ENCODE measurements at places on chromosomes 2 and 18.

GRCh38 chr2:74317701-74318100 is 25.5 kb downstream of the SLC4A5 start:
- no peak for DNase-seq

DNA sequence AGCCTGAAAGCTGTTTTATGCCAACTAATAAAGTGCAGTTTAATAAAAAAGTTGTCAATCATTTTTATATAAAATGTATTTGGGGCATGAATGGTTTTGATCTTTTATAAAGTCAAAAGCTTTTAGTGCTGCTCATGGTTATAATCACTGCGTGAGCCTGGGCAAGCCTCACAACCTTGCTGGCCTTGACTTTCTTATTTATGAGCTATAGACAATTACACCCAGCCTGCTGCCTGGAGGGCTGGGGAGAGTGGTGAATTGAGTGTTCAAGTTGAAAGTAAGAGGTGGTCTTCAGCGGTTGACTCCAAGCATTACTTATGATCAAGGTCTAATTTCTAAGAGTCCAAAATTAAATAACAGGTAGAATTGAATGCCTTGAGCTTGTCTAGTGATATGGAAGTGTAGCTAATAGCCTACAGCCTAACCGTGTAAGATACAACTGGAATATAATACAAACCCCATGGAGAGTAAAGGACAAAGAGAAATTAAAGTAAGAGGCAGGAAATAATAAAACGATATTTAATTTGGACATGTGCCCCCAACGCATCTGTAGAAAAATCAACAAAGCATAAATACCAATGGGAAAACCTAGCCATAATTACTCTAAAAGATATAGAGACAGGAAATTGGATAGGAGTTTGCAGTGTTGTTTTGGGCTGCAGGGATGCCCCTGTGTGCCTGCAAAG is 106.0 kb upstream of the CYP1B1 start:
- no peak for DNase-seq

DNA sequence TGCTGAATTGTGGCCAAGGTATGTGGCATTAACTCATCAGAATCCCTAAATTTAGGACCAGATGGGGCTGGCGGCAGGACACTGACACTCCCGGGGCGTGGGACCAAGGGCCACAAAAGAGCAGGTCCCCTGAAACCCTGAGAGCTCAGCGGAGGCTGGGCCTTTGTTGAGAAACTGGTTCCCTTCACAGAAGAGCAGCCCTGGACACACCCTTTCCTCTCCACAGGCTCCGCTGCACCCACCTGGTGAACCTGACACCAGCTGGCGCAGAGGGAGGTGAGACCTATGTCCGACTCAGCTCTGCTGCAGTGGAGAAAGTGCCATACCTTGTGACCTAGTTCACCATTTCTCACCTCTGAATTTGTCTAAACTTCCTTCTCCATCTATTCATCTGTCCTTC is 119.5 kb downstream of the RTP5 start:
- DNase-seq = no peak

- DNase-seq = no peak
These were observed 284.3 kb downstream of the ERBB4 start for GRCh38 chr2:212254339-212254738.

GRCh38 chr18:48670751-48671560 is 132.1 kb downstream of the CTIF start:
- DNase-seq = no peak

GRCh38 chr2:207867056-207867455 is 97.3 kb upstream of the FZD5 start:
- DNase-seq = no peak

DNA sequence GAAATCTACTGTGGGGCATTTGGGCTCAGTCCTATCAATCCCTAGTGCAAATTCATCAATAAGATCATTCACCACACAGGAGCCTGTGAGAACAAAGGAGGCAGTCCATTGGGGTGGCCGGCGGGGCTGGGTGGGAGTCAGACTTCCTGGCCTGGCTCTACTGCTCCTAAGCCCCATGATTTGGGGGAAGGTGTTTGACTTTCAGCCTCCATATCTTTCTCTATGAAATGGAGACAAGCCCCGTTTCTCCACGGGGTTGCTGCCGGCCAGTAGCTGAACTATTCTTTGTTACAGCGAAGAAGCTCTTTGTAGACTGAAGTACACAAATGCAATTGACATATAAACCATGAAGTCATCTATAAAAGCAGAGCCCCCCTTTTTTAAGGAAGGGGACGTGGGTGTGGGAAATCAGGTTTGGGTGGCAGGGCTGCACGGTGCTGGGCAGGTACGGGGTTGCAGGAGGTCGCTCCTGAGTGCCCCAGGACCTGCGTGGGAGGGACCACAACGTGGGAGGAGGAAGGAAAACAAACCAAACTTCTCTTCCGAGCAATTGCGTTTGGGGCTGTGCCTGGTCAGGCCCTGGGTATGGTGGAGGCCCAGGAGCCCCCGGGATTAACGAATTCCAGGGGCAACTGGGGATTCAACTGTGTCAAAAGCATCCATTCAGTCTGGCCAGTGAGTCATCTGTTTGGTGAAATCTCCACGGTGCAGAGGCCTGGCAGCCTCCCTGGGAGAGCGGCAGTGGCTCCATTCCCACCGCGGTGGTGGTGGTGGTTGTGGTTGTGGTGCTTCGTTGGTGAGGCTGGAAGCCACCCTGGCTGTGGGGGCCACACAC is 18.2 kb downstream of the FBLN7 start:
- no peak for DNase-seq

- DNase-seq = peak; percentile 29
These were observed 323.9 kb downstream of the XIRP2 start for GRCh38 chr2:167212014-167212648.

DNA sequence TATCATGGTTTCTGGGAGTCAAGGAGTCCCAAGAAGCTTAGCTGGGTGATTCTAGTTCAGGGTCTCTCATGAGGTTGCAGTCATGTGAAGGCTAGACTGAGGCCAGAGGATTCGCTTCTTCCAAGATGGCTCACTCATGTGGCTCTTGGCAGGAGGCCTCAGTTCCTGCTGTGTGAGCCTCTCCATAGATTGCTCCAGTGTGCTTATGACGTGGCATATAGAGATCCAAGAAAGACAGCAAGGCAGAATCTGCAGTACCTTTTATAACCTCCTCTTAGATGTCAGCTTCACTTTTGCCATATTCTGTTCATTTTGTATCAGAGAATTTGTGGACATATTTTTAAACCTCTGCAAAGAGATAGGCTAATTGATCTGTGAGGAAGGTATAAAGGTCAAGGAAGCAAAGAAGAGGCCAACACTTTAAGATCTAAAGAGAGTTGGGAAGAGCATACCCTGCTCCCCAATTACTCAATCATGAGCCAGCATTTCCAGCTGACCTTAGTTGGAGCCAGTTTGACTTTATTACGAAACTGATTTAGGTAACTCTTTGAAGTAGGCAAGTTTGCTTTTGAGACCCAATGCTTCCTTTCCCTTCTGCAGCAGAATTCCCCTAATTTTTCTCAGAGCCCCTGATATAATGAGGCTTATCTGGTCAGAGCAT is 134.7 kb downstream of the EML6 start:
- DNase-seq = no peak

DNA sequence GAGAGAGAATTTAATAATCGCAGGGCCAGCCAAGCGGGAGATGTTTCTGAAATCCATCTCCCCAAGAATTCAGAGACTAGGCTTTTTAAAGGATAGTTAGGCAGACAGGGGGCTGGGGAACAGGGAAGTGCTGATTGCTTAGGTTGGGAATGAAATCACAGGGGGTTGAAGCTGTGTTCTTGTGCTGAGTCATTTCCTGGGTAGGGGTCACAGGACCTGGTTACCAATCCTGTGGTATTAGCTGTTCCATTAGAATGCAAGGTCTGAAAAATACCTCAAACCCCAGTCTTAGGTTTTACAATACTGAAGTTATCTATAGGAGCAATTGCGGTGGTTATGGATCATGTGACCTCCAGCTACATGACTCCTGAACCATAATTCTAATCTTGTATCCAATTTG is 4.6 kb downstream of the SP140 start:
- DNase-seq = no peak

- no peak for DNase-seq
These were observed 7.1 kb downstream of the THAP4 start for GRCh38 chr2:241629762-241630435.

DNA sequence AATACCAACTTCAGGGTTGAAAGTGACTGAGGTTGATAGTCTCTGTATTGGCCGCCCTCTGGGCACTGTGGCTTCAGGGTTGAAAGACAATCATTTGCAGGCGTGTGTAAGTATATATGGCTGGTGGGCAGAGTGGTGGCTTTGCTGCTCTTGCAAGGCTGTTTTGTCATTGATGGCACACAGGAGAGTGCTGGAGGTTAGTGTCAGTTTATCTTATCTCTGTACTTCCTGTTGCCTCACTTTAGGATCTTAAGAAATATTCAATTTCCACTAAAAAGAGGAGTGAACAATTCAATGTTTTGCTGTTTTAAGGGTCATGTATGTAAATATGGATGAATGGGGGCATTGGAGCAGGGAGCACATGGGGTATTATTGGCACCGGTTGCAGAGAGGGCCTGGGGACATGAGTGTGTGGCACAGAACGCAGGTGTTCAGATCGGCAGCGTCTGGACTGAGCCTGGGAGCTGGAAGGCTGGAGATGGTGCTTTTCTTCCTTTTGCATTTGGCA is 51.5 kb downstream of the NCK2 start:
- DNase-seq = no peak

GRCh38 chr2:178910005-178910404 is 102.8 kb upstream of the TTN start:
- no peak for DNase-seq

GRCh38 chr2:16244153-16244965 is 304.0 kb downstream of the MYCN start:
- no peak for DNase-seq

DNA sequence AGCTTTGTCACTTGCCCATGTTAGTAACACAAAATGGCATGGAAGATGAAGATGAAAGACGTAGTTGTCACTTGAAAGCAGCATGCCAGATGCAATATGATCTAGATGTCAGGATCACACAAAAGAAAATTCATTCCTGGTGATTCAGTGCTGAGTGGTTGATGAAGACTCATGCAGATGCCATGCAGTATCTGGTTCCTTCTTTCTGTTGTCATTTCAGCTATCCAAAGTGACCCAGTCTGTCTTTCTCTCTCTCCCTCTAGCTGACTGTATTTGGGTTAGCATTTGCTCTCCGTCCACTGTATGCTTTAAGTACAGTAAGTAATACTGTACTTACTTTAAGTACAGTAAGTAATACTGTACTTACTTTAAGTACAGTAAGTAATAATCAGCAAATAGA is 50.4 kb downstream of the TTN start:
- no peak for DNase-seq

GRCh38 chr2:72130659-72131360 is 16.9 kb downstream of the CYP26B1 start:
- no peak for DNase-seq

DNA sequence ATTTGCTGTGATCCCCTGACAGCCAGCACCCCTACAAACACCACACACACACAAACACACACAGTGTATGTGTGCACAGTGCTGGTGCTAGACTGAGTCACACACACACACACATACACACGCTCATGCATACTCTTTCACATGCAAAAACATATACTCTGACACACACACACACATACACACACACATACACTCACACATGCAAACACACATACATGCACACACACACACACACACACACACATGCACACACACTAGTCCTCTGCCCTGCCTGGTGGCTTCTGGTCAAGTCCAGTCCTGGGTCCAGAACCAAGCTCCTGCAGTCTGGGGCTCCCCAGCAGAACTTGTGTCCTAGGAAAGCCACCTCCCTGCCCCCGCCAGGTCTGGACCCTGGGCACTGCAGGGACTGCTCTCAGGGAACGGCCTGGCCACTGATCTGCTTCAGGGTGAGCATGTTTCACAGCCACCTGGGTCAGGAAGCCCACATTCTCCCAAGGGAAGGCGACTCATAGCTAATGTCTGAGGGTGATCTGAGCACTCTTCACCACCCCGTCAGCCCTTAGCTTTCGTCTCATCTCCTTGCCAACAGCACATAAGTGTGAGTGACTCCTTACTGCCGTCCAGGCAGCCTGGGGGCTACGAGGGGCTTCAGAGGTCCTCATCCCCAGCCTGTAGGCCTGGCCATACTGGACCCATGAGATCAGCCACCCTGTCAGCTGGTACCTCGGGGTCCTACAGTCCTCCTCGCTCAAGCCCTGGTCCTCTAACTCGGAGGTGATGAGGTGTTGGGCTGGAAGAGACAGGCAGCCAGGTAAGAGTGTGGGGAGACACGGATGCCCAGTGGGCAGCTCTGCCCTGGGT is 88.1 kb downstream of the MCFD2 start:
- no peak for DNase-seq

DNA sequence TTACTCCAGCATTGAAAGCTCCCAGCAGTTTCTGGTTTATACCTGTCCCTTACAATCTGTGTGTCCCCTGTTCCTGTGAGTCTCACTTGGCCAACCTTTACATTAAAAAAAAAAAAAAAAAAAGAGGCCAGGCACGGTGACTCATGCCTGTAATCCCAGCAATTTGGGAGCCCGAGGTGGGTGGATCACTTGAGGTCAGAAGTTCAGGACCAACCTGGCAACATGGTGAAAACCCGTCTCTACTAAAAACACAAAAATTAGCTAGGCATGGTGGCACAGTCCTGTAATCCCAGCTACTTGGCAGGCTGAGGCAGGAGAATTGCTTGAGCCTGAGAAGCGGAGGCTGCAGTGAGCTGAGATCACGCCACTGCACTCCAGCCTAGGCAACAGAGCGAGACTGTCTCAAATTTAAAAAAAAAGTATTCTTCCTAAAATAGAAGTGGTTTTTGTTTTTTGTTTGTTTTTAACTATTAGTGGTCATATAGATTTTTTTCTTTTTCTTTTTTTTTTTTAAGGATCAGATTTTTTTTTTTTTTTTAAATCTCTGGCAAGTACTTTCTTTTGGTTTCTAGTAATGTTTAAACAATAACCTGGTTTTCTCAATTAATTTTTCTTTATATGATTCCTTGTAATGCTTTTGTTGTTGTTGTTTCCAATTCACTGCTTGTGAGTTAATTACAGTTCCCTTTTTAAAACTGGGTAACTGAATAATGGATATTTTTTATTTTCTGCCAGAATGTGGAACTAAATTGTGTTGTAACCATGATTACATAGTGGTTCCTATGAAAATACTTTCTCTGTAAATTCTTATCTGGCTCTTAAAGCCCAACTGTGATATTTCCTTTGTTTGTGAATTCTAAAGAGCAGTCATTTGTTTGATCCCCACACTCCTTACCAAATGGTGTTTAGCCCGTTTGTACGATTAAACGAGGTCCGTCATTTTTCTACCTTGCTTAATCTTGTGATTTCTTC is 116.8 kb downstream of the CTAGE1 start:
- DNase-seq = no peak

DNA sequence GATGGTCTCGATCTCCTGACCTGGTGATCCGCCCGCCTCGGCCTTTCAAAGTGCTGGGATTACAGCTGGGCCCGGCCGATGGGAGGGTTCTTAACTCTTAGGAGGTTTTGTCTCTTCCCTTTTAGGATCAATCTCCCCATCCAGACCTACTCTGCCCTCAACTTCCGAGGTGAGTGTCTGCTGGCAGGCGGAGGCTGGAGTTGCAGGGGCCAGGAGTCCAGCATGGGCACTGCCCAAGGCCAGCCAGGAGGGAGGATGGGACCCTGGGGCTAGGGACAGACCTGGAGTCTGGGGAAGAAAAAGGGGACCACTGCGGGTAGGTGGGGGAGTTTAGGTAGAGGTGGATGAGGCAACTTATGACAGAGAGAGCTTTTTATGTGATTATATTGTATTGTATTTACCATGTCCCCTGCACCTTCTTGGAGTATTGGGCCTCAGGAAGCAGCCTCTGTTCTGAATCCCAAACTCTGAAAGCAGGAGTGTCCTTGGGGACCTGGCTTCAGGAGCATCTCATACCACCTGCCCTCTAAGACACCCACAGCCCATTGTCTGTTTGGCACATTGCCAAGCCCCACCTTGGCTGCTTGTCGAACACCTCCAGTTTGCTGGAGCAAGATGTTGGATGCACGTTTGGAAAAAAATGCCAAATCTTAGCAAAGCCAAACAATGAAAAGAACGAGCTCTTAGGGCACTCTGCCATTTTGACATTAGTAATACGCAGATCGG is 5.6 kb downstream of the DES start:
- no peak for DNase-seq
